ENCODE measurements at places on chromosomes 1 and 21.

- DNase-seq = no peak
Observed at GRCh38 chr1:229203030-229203751, 67.7 kb upstream of the RAB4A start.

DNA sequence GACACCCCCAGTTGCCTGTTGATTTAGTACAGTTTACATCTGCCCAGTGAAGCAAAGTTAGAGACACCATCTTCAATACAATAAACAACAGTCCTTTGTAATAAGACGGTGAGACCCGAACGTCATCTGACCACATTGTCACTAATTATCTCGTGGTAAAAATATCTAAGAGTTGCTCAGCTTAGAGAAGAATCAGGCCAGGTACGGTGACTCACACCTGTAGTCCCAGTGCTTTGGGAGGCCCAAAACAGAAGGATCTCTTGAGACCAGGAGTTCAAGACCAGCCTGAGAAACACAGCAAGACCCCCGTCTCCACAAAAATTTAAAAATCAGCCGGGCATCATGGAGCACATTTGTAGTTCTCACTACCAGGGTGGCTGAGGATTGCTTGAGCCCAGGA is 53.5 kb downstream of the CD34 start:
- no peak for DNase-seq

GRCh38 chr1:69657971-69658370 is 90.2 kb downstream of the LRRC7 start:
- DNase-seq = no peak

DNA sequence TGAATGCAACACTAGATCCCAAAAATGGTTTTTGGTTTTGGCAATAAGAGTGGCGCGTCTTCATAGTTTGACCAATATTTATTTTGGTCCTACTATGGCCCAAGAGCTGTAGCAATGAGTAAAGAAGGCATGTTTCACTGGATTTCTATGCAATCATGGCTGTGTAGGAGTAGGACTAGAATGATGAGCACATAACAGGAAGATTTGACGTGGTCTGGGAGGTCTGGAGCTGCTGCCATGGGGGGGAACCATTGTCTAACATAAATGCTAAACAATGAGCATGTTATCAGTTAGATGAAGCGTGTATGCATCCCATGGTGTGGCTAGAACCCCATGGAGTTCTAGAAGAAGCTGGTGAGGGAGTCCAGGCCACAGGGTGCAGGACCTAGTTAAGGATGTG is 38.3 kb downstream of the OLIG1 start:
- no peak for DNase-seq

DNA sequence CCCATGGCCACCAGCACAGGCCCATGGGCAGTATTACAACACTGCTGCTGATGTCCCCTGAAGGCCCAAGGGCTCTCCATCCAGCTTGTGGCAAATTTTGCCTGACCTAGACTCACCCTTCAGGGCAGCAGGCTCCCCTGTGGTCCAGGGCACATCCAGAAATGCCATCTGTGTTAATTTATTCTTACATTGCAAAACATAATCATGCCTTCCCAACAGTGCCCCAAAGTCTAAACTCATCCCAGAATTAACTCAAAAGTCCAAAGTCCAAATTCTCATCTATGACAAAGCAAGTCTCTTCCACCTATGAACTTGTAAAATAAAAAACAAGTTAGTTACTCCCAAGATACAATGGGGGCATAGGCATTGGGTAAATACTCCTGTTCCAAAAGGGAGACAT is 13.3 kb downstream of the VN1R5 start:
- DNase-seq = no peak

DNA sequence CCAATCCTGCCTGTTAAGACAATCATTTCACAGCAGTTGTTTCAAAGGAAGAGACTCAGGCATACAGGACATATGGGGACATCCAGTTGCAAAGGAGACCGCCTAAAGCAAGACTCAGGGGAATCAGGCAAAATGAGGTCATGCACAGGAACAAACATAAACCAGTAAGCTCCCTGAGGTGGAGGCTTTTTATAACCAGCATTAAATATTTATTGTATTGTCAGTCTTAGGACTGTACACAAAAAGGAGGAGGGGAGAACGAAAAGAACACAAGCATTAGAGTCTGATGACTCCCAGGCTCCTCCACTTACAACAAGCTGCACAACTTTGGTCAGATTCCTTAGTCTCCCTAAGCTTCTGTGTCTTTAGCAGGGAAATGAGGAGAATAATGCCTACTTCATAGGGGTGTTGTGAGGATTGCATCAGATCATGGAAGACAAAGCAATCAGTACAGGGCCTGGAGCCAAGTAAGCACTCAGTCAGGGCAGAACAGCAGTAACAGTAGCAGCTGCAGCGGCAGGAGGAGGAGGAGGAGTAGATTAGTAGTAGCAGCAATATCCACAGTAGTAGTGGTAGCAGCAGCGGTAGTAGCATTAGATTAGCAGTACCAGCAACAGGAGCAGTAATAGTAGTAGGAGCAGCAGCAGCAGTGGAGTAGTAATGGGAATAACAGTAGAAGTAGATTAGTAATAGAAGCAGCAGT is 54.2 kb upstream of the SPATA6 start:
- DNase-seq = no peak

- no peak for DNase-seq
Observed at GRCh38 chr1:231691618-231692259, 65.1 kb downstream of the DISC1 start.

- DNase-seq = peak; percentile 92
Observed at GRCh38 chr1:29235955-29236711, at the start of gene PTPRU. TSS of gene PTPRU (plus strand) at chr1:29236522. CDS start at chr1:29236645, 123 bp downstream.

- DNase-seq = no peak
Observed at GRCh38 chr1:109837852-109838570, 72.6 kb upstream of the CSF1 start.

GRCh38 chr1:22738522-22738921 is 27.9 kb downstream of the EPHB2 start:
- no peak for DNase-seq
